ENCODE measurements at places on chromosomes 3 and 15.

DNA sequence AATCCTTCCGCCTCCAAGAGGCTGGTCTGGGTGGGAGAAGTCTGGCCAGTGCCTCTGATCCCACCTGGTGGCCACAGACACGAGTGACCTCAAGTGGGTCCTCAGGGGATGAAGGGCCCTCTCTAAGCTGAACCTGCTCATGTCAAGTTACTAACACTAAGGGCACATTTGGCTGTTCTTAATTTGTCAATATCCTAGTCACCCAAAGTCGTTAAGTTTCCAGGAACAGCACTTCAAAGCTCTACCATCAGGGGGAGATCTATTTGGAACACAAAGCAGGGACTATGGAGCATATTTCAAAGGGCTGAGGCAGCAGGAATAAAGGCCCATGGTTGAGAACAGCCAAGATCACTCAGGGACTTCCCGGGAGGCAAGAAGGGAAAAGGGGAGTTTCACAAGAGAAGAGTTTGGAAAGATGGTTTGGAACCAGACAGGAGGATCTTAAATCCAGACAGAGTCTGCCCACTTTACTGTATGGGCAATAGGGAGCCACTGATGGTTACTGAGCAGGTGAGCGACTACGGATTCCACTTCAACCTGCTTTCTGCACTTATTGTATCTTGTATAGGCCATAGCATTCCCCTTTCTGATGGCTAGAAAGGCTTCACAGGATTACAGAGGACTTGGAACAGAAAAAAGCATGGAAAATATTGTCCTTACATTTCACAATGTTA, 13.7 kb downstream of the OXTR start:
- no peak for DNase-seq

DNA sequence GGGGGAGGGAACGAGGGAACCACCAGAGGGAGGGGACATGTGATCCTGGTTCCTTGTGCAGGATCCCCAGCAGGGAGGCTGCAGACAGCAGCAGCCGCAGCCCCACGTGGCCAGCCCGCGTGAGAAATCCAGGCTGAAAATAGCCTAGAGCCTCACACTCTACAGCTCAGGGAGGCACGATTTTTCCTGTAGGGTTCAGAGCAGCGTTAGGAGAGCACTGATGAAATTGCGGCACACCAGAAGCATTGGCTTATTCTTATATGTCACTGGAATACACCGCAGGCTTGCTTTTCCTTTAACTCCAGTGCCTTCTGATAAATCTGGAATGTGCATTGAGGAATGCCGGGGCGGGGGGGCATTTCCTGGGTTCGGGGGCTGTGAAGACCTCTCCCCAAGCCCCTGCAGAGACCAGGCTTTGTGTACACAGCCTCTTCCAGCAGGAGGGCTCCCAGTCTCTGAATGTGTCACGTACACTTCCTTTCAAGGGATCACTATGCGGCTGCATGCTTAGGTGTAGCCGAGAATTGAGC, 193.0 kb downstream of the ATP10A start:
- DNase-seq: no peak

DNA sequence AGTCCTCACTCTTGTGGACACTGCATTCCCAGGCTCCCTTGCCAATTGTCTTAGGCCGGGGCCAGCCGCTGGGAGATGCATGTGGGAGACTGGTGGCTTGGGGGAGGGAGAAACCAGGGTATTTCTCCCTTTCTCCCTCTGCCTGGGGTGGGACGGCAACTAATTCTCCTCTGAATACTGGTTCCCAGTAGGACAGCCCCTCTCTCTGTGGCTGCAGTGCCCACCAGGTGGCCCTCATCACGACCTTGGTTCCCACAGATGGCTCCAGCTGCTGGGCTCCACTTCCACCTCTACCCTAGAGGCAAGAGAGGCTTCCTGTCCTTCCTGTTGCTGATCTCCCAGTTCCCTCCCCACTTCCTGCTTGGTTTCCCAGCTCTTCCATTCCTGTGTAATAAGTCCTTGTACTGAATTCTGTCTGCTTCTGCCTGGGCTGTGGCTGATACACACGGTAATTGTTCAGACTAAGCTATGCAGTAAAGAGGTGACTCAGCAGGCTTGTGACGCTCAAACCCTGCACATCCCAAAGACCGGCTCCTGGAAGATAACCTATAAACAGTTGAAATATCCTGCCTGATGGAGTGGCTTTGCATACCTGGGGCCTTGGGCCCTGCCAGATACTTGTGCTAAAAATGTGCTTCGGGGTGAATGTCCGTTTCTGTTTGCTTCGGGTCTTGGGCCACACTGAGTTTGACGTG, 20.4 kb upstream of the COPG1 start:
- DNase-seq: no peak

DNA sequence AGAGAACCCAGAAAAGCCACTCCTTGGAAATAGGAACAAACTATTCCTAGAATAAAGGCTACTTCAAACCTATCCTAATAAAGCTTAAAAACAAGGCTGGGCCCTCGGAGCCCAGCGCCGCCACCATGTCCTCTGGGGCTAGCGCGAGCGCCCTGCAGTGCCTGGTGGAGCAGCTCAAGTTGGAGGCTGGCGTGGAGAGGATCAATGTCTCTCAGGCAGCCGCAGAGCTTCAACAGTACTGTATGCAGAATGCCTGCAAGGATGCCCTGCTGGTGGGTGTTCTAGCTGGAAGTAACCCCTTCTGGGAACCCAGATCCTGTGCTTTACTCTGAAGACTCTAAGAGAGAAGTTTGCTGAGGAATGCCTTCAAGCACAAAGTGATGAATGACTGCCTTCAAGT, 63.2 kb downstream of the ADAM10 start:
- DNase-seq: no peak

DNA sequence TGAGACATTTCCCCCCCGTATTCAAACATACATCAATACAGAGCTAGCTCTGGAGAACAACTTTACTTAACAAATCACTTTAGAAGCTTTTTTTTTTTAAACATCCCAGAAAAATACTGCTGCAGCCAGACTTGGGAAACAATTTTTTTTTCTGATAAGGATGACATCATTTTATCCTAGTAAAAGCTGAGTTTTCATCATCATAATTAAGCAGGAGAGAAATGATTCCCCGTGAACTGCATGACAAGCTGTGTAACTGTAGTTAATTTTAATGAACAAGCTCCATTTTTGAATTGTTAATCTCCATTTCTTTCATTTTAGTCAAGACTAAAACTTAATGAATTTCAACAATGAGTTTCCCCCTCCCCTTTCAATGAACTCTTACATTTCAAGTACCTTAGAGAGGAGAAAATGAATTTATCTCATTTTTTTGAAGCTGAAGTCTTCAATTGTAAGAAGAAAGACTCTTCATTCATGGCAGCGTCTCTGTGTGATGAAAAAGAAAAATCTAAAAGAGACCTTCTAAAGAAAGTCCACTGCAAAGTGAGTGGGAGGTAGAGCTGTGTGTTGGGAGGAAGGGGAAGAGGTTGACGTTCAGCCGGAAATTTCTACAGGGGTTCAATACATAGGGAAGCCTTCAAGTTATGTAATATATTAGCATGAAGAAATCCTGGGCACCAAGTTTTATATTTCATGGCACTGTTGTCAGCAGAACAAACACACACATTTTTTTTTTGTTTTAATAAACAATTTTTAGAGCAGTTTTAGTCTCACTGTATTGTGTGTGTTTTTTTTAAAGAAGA, 31.7 kb downstream of the HES1 start:
- no peak for DNase-seq

GRCh38 chr3:13347390-13347950, 72.7 kb downstream of the NUP210 start:
- no peak for DNase-seq

DNA sequence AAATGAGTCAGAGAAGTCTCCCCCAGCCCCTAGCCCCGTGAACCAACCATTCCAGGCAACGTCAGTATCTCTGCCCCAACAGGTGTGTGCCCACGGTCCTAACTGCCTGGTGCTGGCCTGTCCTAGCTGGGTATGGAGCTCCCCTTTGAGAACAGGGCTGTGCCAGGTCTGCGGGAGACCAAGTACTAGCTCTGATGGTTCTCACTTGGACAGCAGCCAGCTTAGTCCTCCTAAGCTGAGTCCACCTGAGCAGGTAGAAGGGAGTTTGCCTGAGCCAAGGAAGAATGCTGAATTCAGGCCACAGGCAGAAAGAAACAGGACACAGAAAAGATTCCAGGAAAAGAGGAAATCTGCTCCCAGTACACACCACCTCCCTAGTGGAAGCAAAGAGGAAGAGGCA, 33.1 kb upstream of the PARL start:
- no peak for DNase-seq

DNA sequence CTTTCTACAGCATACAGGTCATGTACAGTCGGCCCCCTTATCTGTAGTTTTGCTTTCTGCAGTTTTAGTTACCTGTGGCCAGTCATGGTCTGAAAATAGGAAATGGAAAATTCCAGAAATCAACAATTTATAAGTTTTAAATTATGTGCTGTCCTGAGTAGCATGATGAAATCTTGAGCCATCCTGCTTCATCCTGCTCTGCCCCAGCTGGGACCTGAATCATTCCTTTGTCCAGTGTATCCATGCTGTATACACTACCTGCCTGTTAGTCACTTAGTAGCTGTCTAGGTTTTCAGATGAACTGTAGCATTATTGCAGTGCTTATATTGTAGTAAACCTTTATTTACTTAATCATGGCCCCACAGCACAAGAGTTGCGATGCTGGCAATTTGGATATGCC, 44.8 kb downstream of the AP4E1 start:
- DNase-seq: no peak

DNA sequence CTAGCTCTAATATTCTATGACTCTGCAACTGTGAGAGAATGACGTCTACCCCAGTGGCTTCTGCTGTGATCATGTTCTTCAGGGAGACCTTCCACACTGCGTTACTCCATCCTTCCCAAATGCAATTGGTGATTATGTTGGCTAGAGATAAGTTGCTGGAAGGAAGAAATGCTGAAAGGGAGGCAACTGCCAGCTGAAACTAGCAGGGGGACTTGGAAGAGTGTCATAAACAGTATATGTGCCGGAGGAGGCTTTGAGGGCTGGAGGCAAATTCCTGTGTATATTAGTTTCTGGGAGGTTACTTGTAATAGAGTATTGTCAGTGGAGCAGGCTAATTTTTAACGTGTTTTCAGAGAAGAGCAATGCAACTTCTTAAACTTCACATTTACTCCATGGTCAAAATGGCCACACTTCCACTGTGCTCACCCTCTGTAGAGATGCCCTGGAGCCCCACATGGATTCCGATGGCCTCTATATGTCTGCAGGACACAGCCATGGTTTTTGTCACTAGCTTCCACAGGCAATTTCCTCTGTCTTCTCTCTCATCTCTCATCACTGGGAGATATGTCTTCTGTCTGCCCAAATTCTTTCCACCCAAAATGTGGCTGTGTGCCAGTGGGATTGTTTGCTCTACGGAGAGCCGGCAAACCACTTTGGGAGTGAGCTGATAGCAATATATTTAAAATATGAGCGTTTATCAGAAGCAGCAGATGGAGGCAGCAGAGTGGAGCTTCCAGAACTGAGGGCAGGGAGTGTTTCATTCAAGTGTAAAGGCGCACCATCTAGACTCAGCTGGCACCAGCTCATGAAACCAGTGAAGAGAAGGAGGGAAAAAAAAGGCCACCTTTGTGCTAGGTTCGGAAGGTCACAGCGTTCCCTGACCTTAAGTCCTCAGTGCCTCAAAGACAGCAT, 13.3 kb upstream of the CD47 start:
- no peak for DNase-seq

DNA sequence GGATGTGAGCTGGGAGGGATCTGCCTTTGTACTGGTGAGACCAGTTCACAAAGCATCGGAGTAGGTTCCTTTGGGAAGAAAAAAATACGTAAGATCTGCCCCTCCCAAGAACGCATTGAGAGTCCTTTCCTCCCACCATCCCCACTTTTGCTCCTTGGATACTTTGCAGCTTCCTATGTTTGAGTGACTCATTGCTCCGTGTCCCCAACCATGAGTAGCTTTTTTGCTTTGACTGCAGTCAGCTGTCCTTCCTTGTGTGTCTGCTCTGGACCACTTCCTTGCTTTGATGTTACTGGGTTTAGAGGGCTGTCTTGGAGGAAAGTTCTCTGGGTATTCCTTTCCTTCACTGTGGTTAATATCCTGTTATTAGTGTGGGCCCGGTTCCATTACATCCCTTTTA, 43.2 kb upstream of the PTPN23 start:
- DNase-seq: no peak

GRCh38 chr15:85063522-85064079, 81.9 kb downstream of the PDE8A start:
- DNase-seq: no peak

- no peak for DNase-seq
Observed at GRCh38 chr3:29331456-29332194, 50.8 kb downstream of the RBMS3 start.

- DNase-seq: no peak
Observed at GRCh38 chr3:135891121-135891520, 74.4 kb upstream of the PPP2R3A start.

DNA sequence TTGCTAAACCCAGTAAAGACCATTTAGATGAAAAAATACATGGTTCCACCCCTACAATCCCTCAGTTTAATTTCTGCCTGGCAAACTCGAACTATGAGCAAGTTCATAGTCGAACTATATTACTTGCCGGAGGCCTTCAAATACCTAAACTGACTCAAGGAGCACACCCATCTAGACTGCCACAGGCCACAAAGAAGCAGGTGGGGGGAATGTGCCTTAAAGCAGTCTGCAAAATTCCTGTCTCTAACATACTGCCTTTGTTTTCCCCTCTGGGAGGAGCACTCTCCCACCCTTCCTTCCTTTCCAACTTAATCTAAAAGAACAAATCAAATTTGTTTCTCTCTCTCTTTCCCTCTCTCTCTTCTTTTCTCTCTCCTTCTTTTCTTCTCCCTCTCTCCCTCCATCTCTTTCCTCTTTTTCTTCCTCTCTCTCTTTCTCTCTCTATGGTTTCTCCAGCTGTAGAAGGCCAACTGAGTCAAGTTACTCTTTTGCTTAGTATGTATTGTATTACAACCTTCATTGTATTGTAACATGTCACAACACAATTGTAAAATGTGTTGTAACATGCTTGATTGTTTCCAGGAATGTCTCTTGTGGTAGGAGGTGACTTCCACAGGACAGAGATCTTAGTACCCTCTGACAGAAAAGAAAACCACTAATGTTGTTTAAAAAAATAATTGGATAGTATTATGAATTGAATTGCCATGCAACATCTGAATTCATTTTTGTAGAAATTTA, 496.3 kb downstream of the ROBO2 start:
- no peak for DNase-seq

DNA sequence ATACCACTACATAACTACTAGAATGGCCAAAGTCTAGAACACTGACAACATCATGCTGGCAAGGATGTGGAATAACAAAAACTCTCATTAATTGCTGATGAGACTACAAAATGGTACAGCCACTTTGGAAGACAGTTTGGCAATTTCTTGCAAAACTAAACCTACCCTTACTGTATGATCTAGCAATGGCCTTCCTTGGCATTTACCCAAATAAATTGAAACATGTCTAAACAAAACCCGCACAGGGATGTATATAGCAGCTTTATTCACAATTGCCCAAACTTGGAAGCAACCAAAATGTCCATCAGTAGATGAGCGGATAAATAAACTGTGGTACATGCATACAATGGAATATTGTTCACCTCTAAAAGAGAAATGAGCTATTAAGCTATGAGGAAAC, 87.9 kb upstream of the SLC24A5 start:
- no peak for DNase-seq

- DNase-seq: no peak
Observed at GRCh38 chr3:111856501-111856900, 2.6 kb upstream of the PHLDB2 start.

All from CD4-positive, alpha-beta T cell treated with Interferon alpha-2 for 1 hour (primary cell).